ENCODE measurements at places on chromosomes 3 and 15.

GRCh38 chr15:77069521-77070121 lies 1.3 kb downstream of the TSPAN3 start:
- peak overlapping the region; percentile 71 for H3K4me3 ChIP-seq
- H3K27me3 ChIP-seq = no peaks in the 10 kb centered on the region
- DNase-seq = peak; percentile 67
- H3K27ac ChIP-seq = peak overlapping the region; percentile 88
- peaks cover 18% of the 10 kb centered on the region for H3K4me1 ChIP-seq

- H3K4me3 ChIP-seq = no peak overlapping the region
- H3K4me1 ChIP-seq = peaks cover 22% of the 10 kb centered on the region
- H3K36me3 ChIP-seq = no peaks in the 10 kb centered on the region
- no peaks in the 10 kb centered on the region for H3K27me3 ChIP-seq
- DNase-seq = no peak
Observed at GRCh38 chr3:152399374-152399773, 130.6 kb downstream of the MBNL1 start.

DNA sequence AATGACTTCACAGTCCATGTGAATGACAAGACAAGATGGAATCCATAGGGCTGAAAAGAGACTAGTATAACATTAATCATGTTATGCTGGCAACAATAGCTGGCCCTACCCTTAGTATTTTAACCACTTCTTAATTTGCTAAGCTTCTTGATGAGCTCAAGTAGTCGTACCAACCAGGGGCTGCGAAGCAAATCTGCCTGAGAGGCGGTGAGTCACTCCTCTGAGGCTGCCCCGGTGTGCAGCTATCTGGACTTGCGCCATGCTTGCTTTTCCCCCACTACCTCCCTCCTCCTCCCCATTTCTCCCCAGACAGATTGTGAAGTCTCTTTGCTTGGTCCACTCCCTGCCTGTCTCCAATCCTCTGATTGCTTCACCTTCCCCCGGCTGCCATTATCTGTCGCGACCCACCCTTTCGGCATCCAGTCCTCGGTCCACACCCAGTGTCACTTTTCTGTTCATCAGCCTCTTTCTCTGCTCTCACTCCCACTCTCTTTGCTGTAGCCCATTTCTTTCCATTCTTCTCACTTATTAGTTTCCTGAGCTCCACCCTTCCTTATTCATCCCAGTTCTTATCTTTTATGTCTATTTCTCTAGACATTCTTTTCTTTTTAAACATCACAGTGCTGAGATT lies 42.7 kb downstream of the DUT start:
- H3K4me1 ChIP-seq = no peaks in the 10 kb centered on the region
- no peaks in the 10 kb centered on the region for H3K36me3 ChIP-seq
- H3K27ac ChIP-seq = no peak overlapping the region
- DNase-seq = no peak
- no peaks in the 10 kb centered on the region for H3K27me3 ChIP-seq

GRCh38 chr3:65811892-65812291 lies 226.8 kb downstream of the MAGI1 start:
- H3K4me3 ChIP-seq = no peak overlapping the region
- no peaks in the 10 kb centered on the region for H3K36me3 ChIP-seq
- no peak overlapping the region for H3K27ac ChIP-seq
- peak; percentile 64 for DNase-seq

DNA sequence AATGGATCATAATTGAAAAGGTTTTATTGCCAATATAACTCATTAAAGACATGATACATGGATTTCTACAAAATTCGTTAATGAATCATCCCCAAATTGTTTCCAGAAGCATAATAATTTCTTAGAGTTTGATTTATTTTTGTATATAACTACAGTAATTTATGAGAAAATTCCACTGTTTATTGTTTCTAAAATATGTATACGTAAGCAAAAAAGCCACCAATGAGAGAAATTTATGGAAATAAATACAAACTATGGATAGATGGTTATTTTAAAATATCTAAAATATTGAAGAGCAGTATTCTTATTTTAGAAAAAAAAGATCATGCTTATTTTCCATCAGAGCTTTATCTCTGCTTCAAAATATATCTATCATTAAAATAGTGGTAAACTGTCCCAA lies 260.0 kb upstream of the ZNF385D start:
- H3K4me3 ChIP-seq = no peak overlapping the region
- DNase-seq = no peak
- H3K27ac ChIP-seq = no peak overlapping the region
- H3K36me3 ChIP-seq = no peaks in the 10 kb centered on the region
- no peaks in the 10 kb centered on the region for H3K27me3 ChIP-seq

GRCh38 chr3:96970211-96970610 lies 155.8 kb downstream of the EPHA6 start:
- H3K27ac ChIP-seq = no peak overlapping the region
- no peaks in the 10 kb centered on the region for H3K27me3 ChIP-seq
- no peaks in the 10 kb centered on the region for H3K4me1 ChIP-seq
